ENCODE measurements at places on chromosomes 7 and 10.

DNA sequence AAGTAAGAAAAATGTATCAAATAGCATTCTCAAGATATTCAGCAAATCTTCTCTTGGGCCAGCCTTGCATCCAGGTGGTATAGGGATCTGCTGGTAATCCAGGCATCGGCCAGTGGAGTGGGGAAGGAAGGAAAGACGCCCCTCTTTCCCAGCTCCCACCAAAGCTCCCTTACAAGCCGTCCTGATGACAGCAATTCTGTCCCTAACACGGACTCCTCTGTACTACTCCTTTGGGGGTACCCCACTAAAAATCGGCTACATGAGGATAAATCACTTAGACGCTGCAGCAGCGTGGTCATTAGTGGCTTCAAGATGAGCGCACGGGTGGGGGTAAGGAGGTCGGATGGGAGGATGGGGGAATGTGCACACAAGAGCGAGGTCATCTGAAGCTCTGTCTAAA is 24.7 kb upstream of the NUB1 start:
- no peak for DNase-seq

- no peak for DNase-seq
Measured at GRCh38 chr7:21352540-21353387, 75.1 kb upstream of the SP4 start.

GRCh38 chr7:94351703-94352102 is 43.0 kb upstream of the COL1A2 start:
- no peak for DNase-seq

GRCh38 chr7:69476416-69476815 is 121.9 kb upstream of the AUTS2 start:
- no peak for DNase-seq

DNA sequence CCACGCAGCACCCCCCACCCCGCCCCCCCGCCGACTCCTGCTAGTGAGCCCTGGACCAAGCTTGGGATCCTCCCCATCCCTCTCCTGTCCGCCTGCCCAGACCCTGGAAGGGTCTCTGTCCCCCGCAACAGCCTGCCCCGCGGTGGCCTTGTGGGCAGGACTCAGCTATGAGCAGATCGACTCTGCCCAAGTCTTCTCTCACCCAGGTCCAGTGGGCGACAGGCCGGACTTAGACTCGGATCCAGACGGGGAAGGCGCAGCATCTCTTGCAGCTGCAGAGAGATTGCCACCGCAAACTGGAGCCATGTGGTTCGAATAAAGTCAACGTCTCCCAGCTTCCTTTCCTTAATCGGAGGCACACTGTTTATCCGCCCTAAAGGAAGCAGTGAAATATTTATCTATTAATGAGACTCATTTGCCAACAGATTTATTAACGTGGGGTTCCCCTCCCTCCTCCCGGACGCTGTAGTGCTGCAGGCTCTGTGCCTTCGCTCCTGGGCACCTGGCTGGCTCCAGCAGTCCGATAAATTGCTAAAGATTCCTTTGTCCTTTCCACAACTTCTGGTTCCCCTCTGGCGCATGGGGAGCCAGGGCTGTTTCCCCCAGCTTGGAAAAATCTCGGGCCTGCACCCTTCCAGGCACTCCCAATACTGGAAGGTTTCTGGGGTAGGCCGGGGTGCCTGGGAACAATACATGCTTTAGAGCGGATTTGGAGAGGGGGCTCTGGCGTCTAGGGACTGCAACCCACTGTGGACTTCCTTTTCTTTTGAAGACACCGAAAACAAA is 634 bp upstream of the HOXA7 start:
- no peak for DNase-seq

DNA sequence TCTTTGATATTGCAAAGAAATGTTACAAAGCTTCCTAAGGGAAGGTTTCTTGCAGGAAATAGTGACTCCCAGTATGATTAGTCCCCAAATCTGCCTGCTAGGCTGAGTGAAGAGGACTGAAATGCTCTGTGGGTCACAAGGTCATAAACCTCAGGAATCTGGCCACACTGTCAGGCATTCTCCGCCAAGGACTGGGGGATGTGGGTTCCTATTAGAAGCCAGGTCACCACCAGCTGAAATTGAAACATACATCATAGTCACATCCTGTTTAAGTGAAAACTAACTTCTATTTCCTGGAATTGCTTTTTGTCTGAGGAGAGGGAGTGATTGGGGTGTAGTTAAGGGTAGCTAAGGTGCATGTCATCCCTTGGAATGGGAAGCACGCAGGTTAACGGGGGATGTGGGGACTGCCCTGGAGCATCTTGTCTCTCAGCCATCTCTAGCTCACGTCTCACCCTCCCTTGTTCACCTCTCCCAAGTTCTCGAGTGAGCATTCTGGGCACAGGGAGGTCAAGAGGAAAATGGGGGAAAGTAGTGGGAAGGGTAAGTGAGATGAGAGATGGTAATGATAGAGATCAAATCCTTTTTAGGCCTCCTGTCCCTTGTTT is 12.0 kb upstream of the GSAP start:
- DNase-seq = no peak

DNA sequence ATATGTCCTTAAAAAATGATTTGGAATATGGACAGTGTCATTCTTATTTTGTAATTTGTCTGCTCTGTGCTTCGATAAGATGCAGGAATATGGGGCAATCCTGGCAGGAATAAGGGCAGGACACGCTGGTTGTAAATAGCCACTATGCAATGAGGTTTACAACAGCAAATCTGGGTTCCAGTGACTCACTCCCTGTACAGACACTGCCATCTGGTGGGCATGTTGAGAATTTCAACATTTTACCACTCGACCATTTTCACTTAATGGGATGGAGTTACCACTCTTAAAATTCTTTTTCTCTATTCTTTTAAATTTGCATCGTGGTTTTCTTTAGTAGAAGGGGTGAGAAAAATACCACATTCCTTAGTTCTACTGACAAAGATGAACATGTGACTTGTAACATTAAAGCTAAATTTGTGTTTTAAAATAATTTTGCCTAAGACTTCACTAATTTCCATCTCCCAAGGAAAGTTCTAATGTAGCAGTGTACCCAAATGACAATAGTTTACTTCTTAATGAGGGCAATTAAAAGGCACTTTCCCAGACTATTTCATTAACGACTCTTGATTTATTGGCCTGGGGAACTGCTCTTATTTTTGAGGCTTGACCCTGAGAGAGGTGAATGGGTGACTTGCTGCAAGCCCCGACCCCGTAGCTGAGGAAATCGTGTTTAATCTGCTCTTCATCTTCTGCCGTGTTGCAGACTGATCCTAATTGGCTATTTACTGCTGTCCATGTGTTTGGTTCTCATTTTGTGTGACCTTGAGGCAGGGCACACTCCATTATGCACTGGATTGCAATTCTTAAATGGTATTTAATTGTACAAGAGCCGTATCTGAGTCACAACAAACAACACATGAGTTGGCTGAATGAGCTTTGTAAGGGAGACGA is 173.6 kb upstream of the IMMP2L start:
- peak; percentile 57 for DNase-seq

All from NCI-H1048 (cell line).